ENCODE measurements at places on chromosomes 13 and 19.

GRCh38 chr13:45021250-45021649, 31.9 kb downstream of the GPALPP1 start:
- no peak for DNase-seq

DNA sequence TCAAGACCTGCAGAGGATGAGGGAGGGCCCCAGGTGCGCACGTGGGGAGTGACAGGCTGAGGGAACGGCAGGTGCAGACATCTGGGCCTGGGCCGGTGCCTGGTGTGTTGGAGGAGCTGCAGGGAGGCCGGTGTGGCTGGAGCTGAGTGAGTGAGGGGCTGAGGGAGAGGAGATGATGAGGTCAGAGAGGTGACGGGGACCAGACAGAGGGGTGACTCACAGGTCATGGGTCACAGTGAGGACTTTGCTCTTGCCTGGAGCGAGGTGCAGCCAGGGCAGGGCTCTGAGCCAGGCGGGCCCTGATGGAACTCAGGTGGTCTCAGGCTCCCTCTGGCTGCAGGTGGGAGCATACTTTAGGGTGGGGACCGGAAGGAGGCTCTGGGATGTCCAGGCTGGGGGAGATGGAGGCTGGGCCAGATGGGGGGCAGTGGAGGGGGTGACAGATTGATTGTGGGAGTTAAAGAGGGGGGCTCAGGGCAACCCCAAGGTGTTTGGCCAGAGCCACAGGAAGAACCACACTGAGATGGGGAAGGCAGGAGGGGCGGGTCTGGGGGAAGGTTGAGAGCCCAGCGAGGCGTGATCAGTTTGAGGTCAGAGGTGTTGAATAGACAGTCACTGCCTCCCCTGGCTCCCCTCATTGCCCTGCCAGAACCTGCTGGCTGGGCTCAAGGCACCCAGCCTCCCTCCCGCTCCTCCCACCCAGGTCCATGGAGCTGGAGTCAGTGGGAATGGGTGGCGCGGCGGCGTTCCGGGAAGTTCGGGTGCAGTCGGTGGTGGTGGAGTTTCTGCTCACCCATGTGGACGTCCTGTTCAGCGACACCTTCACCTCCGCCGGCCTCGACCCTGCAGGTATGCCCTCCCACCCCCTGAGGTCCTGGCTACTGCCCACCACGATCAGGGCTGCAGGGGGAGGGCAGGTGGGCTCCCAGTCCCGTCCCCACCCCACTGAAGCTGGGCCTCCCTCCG, 8.4 kb downstream of the ARHGAP33 start:
- no peak for DNase-seq

DNA sequence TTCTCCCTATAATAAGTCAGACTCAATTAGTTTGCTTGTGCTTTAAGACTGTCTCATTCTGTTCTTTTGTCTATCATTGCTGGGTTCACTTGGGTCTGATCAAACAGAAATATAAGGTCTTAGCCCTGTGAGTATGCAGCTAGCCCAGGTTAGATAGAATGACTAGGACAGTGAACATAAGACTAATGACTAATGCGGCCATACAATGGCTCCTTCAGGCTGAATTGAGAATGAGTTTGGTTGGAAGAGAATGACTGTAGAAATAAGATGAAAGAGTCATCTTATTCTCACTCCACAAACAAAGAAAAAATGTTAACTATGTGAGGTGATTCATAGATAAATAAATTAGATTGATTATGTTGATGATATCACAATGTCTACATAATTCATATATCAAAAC, 50.1 kb upstream of the OBI1 start:
- DNase-seq, result no peak

DNA sequence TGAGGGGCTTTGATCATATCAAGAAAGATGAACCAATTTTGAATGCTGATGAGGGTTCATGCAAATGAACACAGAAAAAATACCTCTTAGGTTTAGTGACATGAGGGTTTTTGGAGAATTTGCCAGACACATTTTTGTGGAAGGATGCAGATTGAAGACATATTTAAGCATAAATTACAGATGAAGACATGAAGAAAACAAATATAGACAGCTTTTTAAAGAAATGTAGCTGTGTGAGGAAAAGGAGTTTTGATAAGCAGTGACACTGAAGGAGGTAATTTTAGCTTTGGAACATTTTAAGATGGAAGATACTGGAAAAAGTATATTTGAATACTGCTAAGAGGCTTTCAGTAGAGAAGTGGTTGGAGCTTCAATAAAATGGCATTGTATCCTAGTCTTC, 810.8 kb upstream of the GPC6 start:
- no peak for DNase-seq

DNA sequence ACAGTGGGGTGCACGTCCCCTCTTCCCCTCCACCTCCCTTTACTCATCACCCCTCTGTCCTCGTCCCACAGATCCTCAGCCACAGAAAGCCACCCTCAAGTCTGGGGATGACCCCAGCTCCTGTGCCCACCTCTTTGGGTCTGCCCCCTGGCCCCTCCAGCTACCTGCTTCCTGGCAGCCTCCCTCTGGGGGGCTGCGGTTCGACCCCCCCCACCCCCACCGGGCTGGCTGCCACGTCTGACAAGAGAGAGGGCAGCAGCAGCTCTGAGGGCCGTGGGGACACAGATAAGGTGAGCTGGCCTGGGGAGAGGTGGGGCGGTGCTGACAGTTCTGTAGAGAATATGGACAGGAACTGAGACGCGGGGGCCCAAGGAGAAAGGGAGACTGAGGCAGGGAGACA, 11.1 kb downstream of the IRF3 start:
- no peak for DNase-seq

GRCh38 chr19:47228937-47229675, 1.9 kb downstream of the BBC3 start:
- no peak for DNase-seq

DNA sequence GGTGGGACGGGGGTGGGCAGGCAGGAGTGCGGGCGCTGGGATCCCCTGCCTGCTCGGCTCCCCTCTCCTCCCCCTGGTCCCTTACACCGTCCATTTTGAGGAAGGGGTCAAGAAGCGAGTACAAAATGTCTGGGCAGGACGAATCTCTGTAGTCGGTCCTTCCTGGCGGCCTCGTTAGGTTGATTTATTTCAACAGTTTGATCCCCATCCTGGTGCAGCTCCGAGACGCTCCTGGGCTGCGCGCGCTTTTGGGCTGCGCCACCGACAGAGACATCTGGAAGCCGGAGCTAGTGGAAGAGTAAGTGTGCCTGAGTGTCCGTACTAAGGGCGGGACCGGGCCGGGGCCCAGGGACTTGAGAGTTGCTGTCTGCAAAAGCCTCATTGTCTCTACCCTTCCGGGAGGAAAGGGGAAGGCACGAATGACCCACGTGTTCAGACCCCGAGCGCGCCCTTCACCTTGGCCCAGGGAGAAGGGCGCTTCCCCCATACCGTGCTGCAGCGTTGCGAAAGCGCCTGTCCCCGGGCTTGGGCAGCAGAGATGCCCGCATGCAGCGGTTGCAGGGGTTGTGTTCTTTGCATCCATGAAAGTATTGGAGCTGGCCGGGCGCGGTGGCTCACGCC, 1.8 kb downstream of the ZNF114 start:
- no peak for DNase-seq

GRCh38 chr13:51959773-51960172, 51.5 kb downstream of the ATP7B start:
- no peak for DNase-seq

GRCh38 chr13:99357941-99358340, 50.7 kb upstream of the GPR183 start:
- no peak for DNase-seq

GRCh38 chr13:106090001-106090400, 445.5 kb downstream of the EFNB2 start:
- DNase-seq, result no peak

GRCh38 chr19:19320361-19321140, at the start of the genes MAU2 and SUGP1:
Gene MAU2, plus strand, starts transcription at chr19:19320829. Its CDS starts 31 bp downstream, at chr19:19320860.
Gene SUGP1, minus strand, starts transcription at chr19:19320509. Its CDS starts 13 bp downstream, at chr19:19320496.
- peak; percentile 98 for DNase-seq

DNA sequence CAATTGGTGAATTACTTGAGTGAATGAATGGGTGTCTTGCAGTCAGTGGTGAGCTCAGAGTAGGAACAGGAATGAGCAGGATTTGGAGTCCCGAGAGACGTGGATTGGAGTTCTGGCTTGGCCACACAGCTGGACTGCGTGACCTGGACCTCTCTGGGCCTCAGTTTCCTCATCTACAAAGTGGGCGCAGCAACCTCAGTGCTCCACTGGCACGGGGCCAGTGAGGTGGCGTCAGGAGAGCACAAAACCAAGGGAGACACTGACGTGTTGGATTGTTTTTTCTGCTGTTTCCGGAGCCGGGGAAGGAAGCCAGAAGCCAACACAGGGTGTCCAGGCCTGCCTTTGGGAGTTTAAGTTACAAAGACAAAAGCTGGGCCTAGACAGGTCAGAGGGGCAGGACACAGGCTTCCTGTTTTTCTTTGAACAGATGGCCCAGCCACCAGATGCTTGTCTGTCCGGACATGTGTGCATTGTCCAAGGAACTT, 6.5 kb upstream of the DOCK6 start:
- no peak for DNase-seq

DNA sequence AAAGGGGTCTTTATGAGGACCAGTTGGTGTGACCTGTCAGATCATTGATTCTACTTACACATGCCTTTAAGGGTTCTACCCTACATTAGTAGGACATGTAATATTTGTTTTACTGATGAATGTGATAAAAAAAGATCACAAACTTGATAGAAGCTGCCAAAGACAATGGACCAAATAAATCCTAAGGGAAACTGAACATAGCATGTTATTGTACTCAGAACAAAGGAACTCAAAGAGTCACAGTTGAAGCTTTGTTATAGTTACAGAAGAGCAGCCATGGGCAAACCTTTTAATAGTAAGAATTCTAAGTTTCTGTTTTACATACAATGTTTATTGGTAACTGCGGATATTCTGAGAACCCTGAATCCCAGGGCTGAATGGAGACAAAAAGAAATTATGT, 780.1 kb downstream of the SLITRK6 start:
- no peak for DNase-seq

- DNase-seq, result no peak
Measured at GRCh38 chr13:49410477-49410876, 33.4 kb downstream of the CAB39L start.

DNA sequence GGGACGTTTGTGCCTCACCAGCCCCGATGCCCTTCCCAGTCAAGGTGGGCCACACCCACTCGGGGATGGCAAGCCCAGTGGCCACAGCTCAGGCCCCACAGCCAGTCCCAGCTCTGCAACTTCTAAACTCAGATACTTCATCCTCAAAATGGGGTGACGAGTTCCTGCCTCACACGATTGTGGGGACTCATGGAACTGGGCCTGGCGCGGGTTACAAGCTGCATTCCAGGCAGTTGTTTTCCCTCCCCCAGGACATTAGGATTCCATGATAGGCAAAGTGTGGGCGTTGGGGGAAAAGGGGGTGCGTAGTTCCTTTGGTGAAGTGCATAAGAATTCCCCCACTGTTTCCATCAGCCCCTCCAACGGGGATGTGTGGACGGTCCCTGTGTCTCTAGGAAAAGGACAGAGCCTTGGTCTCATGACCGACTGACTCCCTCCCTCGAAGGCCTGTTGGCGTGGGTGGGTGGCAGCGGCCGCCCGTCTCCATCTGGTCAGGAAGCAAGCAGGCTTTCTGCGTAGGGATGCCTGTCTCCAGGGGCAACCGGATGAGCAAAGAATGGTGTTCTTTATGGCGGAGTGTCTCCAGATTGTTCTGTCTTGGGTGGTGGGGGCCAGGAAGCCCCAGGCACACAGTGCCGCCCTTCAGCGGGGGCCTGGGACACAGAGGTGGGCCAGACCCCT, 21.1 kb upstream of the NPAS1 start:
- no peak for DNase-seq

GRCh38 chr19:5541456-5541855, 26.3 kb downstream of the TINCR start:
- no peak for DNase-seq

DNA sequence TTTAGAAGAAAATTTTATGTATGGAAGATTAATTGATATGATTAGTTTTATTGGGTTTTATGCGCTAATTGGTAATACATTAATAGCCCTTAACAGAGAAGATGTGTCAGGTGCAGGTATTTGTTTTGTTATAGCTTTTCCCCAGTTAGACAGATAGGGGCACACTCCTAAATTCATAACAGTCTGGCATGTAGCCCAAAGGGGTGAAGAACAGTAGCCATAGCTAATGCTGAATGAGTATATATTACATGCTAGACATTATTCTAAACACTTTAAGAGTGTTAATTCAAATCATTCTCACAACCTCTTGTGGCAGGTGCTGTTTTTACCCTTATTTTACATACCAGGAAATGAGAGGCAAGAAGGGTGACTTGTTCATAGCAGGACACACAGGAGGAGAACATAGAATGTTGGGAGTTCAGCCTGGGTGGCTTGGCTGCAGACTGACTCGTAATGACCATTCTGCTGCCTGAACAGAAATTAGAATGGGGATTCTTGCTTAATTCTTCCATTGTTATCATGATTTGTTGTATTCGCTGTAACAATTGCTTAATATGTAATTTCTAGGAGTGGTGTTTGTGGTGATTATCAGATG, 20.1 kb downstream of the PCCA start:
- DNase-seq, result no peak

GRCh38 chr19:7852851-7853769, 21.1 kb downstream of the PRR36 start:
- peak; percentile 90 for DNase-seq

GRCh38 chr19:10670876-10671804, 17.0 kb downstream of the ILF3 start:
- DNase-seq, result no peak

GRCh38 chr13:46565808-46566750, 13.1 kb downstream of the LRCH1 start:
- no peak for DNase-seq

- no peak for DNase-seq
Measured at GRCh38 chr19:934865-935479, 9.1 kb downstream of the ARID3A start.

GRCh38 chr13:74158028-74158427, 23.8 kb upstream of the KLF12 start:
- DNase-seq, result no peak

DNA sequence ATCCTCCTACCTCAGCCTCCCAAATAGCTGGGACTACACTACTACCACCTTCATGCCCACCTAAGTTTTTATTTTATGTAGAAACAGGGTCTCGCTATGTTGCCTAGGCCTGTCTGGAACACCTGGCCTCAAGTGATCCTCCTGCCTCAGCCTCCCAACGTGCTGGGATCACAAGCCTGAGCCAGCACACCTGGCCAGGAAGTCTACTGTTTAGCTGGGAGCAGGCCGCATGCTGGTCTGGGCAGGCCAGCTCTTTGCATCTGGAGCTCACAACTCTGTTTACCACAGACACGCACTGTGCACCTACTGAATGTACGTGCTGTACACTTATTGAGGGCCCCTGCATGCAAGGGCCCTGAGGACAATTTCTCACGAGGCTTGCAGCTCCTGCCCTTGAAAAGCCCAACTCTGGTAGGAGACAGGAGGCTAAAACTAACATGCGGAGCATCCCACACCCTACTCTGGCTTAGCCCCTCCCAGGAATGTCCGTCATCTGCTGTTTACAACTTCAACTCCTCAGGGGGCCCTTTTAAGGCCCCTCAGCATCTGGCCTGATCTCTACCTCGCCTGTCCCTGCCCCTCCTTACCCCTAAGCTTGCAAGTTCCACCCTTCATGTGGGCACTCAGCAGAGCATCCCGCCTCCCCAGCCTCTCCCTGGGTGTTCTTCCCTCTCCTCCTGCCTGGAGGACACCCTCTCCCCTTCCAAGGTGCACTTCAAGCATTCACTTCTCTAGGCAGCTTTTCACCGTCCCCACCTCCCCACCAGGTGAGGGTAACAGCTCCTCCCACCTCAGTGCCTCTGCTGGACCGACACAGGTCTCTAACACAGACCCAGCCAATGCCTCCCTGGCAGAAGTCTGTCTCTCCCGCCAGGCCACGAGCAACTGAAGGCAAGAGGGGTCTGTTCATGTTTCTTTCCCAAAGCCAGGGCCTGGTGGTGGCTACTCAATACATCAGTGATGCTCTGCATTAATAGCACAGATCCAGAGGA, 114.2 kb upstream of the UQCRFS1 start:
- no peak for DNase-seq

- DNase-seq, result no peak
Measured at GRCh38 chr13:46868091-46868490, 28.8 kb downstream of the HTR2A start.
